ENCODE measurements at places on chromosomes 16 and 17.

- no peak for DNase-seq
These were observed 181.9 kb upstream of the ZNF469 start for GRCh38 chr16:88200896-88201185.

DNA sequence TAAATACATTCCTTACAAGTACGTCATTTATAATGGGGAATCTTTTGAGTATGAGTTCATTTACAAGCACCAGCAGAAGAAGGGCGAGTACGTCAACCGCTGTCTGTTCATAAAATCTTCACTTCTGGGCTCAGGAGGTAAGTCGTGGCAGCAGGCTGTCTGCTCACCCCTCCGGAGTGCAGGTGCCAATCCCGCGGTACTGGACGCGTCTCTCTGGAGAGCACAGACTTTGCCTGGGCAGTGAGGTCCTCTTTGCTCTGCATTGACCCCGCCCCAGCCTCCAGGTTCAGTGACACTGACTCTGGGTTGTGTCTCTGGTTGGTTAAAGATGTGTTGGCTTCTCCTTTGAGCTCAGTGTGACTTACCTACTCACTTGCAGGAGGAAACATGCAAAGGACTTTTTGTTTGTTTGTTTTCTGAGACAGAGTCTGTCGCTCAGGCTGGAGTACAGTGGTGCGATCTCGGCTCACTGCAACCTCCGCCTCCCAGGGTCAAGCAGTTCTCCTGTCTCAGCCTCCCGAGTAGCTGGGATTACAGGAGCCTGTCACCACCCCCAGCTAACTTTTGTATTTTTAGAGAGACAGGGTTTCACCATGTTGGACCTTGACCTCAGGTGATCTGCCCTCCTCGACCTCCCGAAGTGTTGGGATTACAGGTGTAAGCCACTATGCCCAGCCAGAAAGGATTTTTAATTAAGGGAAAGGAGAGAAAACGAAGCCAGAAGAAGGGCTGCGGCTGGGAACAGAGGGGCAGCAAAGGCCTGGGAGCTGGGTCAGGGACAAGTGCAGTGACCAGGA lies 31.2 kb downstream of the RNF213 start:
- no peak for DNase-seq

- DNase-seq, result no peak
These were observed 9.3 kb downstream of the TACO1 start for GRCh38 chr17:63609816-63610573.

GRCh38 chr17:6666557-6666956 lies 15.0 kb downstream of the C17orf100 start:
- no peak for DNase-seq

DNA sequence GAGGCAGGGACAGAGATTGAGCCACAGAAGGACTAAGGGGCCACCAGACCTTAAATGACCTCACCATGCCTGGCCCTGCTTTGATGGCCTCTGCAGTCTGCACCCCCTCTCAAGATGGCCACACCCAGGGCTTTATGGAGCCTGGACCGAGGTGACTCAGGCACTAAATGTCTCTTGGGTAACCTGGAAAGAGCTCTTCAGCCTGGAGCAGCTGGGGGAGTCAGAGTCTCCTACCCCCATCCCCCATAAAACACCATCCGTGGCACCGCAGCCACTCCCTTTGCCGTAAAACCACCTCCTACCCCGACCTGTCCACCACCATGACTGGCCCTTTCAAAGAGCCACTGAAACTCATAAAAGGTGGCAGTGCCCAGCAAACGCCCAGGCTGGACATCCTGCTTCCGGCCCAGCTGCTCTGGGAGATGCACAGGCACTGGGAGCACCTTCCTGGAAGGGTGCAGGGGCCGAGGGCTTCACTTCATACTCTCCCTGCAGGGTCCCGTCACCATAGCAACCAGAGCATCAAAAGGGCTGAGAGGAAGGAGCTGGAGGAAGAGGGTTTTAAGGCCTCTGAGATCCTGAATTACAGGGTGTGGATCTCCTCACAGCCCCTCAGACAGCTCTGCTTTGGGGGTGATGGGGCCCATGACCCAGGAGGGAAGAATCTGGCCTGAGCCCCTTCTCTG lies 22.3 kb downstream of the FOXN1 start:
- DNase-seq, result no peak

DNA sequence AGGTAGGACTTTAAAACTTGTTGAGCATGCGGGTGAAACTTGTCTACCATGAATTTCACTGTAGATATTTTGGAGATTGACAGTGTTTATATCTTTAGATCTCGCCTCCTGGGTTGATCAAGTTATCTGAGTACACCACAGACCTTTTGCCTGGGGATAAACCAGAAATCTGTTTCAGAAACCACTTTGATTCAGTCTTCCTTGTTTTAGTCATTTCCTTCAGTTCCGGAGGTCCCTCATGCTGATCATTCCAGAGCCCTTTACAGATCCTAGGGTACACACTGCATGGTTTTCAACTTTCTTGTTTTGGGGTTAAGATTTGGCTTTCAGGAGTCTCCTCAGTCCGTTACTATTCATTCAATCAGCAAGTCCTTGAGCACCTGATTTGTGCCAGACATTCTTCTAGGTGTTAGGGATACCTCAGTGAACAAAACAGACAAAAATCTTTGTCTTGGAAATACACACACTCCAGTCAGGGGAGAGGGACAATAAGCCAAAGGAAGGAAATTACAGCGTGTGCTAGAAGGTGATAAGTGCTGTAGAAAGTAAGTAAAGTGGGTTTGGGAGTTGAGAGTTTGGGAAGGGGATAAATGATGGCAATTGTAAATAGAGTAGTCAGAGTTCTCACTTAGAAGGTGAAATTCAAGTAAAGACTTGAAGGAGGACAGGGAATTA lies 12.2 kb downstream of the NOD2 start:
- DNase-seq, result no peak

DNA sequence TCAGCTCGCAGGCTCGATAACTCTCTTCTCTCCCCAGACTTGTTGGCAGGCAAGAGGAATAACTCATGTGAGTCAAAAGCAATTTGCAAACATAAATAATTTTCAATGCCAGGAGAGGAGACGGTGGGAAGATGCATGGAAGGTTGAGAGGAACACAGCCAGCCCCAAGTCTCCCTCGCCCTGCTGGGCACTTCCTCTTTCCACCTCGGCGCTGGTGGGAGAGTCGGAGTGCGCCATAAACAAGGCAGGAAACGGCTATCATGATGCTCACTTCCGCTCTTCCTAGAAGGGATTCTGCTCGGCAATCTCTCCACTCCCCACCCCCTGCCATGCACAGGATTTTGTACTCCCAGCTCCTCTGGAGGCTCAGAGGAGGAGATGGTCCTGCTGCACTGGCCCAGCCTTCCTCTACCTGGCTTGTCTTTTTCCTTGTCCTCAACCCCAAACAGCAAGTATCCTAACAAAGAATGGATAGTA lies 13.0 kb downstream of the CBX4 start:
- no peak for DNase-seq

- DNase-seq, result no peak
These were observed 22.0 kb downstream of the ADCY9 start for GRCh38 chr16:4094127-4094773.

GRCh38 chr17:72600934-72601333 lies 480.1 kb downstream of the SOX9 start:
- peak; percentile 64 for DNase-seq

DNA sequence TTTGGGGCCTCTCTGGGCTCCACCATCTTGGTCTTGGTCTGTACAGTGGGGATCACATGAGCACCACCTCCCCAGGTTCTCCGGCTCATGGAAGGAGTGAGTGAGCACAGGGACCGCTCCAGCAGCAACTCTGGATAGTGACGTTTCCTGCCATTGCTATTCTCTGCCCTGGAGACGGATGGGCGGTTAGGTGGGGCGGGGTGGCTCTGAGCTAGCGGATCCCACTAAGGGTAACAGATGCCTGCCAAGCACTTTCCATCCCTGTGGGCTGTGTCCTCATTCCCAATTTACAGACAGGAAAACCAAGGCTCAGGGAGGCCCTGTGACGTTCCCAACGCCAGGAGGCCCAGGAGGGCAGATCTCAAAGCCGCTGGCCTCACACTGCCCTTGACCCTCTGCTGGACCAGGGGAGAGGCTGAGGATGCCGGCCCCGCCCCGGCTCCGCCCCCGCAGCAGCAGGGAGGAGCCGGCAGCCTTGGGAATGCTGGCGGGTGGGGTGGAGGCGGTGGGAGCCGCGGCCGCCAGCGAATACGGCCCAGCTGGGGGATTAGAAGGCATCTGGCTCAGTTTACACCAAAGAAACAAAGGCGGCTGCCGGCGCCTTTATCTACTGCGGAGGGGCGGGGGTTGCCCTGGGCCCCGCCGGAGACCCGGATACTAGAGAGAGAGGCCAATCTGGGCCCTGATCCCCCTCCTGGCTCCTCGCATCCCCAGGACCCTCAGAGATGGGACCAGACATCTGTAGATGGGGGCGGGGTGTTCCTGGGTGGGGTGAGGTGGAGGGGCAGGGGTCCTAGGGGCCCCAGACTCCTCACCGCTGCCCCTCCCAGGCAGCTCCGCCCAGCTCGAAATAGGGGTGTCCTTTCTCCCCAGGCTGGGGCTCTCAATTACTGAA lies 122.3 kb upstream of the CIBAR2 start:
- no peak for DNase-seq

- no peak for DNase-seq
These were observed 8.3 kb upstream of the SDR42E1 start for GRCh38 chr16:82019535-82019934.

DNA sequence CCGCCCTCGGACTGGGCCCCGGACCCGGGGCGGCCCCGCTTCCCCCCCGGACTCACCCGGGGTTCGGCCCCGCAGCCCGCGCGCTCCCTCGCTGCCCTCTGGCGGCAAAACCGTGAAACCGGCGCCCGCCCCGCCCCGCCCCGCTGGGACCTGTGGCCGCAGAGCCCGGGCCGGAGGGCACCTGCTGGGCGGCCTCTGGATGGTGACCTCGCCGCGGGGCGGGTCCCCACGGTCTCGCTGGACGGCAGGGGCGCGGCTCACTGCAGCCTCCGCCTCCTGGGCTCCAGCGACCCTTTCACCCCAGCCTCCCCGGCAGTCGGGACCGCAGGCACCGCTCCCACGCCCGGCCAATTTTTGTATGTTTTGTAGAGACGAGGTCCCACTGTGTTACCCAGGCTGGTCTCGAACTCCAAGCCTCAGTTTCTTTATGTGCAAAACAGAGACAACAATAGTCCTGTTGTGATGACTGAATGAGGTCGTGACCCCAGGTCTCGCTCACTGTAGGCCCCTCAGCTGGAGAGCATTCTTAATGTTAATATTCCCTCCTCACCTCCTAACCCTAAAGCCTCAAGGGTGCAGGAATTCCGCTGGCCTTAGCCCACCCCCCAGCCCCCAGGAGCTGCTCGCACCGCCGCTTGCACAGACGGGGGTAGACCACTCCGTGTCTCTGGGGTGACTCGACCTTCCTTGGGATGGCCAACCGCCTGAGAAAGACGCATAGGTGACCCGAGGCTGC lies 33.7 kb upstream of the RPH3AL start:
- peak; percentile 21 for DNase-seq

DNA sequence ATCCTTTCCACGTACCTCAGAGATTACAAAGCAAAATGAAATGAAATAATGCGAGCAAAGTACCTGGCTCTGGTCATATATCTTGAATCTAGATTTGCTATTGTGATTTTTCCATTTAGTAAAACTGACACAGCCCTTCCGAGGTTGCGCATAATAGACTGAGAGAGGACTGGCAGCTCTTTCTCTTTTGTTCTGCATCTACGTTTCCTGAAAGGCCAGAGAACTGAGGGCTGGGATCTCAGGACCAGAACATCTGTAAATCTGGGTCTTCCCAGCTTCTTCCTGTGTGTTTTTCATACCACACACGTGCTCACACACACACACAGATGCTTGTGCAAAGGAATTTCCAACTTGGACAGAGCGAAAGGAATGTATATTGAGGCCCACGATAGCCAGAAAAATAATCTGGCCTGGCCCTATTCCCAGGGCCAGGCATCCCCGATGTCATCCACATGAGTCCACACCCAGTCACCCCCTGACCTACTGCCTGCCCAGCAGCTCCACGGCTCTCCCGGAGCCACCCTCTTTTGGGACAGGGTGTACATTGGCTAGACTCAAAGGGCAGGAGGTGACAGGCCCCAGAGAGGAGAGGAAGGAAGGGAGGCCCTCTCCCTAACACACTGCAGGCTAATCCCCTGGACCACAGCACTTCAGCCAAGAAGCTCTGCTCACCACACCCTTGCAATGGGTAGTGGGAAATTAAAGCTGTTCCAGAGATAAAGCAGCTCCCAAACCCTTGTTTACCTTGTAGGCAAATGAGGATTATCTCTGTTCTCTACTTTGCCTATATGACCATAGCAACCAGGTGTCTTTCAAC lies 41.8 kb downstream of the NOL11 start:
- no peak for DNase-seq

- DNase-seq, result no peak
These were observed at the start of gene MYH13 for GRCh38 chr17:10372906-10373305. MYH13 (minus strand) TSS chr17:10373006; CDS start chr17:10364530, 8,476 bp downstream.

GRCh38 chr17:82231312-82231561 lies 2.4 kb downstream of the SLC16A3 start:
- DNase-seq, result no peak

DNA sequence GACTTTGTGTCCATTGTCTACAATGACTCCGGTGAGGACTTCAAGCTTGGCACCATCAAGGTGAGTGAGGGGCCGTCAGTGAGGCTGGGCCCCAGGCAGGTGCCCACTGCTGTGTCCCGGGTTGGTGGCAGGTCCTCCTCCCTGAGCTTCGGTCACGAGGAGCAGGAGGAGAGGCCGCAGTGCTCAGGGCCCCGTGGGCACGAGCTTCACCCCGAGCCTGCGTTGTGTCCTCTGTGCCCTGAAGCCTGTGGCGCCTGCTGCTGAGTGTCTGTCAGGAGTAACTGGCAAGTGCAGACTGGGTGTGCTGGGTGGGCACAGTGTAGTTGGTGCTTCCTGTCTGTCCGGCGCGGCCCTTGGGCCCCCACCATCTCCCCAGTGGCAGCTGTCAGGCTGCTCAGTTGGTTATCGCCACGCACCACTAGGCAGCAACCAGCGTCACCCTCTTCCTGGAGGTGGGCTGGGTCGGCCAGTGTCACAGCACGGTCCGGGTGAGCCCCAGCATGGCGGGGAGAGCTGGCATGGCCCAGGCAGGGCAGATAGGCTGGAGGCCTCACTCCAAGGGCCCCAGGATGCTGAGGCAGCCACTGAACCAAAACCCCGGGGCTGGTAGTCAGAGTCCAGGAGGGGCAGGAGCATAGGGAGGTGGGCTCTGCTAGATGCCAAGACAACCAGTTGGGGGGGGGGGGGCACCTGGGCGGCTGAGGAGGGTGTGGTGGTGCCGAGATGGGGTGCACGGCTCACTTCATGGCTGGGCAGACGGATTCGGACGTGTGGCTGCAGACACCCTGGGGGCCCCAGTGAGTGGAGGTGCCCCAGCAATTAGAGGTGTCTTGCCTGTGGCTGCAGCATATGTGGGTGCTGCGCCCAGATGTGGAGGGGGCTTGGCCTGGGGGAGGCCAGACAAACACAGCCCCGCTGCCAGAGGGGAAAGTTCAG lies 39.3 kb downstream of the TSC2 start:
- DNase-seq, result no peak

GRCh38 chr16:38941-39892 lies 14.2 kb downstream of the POLR3K start:
- peak; percentile 8 for DNase-seq

- DNase-seq, result no peak
These were observed 831.0 kb upstream of the EEF2KMT start for GRCh38 chr16:5928476-5929065.
